Eye (tissue), 1 donor: ENCODE measurements at places on chromosomes 5 and 9.

DNA sequence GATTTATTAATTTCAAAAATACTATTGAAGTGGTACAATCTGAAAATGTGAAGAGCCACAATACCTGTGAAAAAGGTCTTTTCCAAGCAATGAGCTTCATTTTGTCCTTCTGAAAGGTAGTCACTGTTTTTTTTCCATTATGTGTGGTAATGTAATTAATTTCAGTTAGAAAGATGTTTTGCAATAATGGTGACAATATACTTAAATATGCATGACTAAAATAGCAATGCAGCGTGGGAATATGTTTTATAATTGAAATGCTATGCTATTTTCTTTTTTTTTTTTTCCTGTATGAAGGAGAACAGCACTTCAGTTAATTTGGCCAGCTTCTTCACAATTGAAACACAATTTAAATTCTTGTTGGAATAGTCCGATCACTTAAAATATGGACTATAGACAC lies 41.9 kb downstream of the NPR3 start:
- no peak for DNase-seq

GRCh38 chr5:113204525-113205161 lies 228.0 kb downstream of the DCP2 start:
- no peak for DNase-seq

DNA sequence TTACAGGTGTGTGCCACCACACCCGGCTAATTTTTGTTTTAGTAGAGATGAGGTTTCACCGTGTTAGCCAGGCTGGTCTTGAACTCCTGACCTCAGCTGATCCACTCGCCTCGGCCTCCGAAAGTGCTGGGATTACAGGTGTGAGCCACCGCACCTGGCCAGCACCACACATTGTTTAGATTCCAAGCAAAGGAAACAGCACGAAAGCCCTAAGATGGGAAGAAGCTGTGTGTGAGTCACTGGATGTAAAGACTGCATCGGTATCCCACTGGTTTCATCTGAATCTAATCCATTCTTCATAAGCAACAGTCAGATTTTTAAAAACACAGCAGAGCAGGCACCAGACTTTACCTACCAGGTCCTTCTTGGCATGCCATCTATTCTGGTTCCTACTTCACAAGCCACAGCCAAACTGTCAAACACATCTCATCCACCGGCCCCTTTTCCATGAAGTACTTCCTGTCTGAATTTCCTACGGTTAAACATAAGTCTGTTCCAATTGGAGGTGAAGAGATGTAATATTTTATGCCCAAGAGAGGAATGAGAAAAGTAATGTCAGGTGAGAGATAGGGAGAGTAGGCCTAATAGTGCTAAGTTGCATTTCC lies 17.4 kb downstream of the UBTD2 start:
- DNase-seq = no peak

GRCh38 chr5:76472335-76473008 lies 69.4 kb downstream of the IQGAP2 start:
- DNase-seq = peak; percentile 12

- DNase-seq = peak; percentile 69
These were observed 524 bp downstream of the CYFIP2 start for GRCh38 chr5:157266286-157267007.

GRCh38 chr5:15367489-15367888 lies 132.5 kb upstream of the FBXL7 start:
- DNase-seq = no peak

DNA sequence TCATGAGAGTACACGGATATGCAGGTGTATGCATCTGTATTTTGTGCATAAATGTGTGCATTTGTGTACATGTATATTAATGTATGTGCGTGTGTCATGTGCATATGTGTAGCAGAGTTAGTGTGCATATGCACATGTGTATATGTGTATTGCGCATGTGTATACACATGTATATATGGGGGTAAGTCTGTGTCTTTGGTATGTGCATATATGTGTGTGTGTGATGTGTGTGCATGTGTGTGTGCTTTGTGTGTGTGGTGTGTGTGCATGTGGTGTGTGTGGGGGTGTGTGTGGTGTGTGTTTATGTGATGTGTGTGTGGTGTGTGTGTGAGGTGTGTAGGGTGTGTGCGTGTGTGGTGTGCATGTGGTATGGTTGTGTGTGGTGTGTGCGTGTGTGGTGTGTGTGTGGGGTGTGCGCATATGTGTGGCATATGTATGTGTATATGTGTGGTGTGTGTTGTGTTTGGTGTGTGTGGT lies 13.1 kb upstream of the CTSL start:
- no peak for DNase-seq

DNA sequence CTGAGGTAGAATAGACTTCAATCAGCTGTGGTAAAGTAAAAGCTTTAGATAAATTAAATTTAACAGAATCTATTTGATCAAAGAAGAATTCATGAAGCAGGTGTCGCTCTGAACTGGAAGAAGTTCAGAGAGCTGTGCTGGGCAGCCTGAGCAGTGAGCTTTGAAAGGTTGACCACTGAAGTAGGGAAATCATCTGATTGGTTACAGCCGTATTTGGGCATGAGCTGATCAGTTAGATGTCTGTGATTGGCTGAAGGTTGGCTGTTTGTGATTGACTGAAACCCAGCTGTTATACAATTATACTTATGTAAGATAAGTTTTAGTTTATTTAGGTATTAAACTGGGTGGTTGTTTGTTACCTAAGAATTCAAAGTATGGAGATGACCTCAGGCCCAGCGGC lies 1174.6 kb downstream of the CDH9 start:
- no peak for DNase-seq
